ENCODE measurements at places on chromosomes 4 and X.

- no peak for DNase-seq
Measured at GRCh38 chr4:36099509-36099908, 144.8 kb downstream of the ARAP2 start.

- no peak for DNase-seq
Measured at GRCh38 chr4:152999346-153000075, 63.4 kb downstream of the FHDC1 start.

DNA sequence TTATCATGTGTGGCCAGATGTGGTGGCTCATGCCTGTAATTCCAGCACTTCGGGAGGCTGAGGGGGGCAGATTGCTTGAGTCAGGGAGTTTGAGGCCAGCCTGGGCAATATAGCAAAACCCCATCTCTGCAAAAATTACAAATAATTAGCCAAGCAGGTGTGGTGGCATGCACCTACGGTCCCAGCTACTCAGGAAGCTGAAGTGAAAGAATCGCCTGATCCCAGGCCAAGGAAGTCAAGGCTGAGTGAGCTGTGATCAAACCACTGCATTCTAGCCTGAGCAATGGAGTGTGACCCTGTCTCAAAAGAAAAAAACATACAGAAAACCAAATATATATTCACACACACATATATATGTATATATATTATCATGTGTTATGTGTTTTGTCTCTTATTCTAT is 15.0 kb downstream of the APELA start:
- no peak for DNase-seq

DNA sequence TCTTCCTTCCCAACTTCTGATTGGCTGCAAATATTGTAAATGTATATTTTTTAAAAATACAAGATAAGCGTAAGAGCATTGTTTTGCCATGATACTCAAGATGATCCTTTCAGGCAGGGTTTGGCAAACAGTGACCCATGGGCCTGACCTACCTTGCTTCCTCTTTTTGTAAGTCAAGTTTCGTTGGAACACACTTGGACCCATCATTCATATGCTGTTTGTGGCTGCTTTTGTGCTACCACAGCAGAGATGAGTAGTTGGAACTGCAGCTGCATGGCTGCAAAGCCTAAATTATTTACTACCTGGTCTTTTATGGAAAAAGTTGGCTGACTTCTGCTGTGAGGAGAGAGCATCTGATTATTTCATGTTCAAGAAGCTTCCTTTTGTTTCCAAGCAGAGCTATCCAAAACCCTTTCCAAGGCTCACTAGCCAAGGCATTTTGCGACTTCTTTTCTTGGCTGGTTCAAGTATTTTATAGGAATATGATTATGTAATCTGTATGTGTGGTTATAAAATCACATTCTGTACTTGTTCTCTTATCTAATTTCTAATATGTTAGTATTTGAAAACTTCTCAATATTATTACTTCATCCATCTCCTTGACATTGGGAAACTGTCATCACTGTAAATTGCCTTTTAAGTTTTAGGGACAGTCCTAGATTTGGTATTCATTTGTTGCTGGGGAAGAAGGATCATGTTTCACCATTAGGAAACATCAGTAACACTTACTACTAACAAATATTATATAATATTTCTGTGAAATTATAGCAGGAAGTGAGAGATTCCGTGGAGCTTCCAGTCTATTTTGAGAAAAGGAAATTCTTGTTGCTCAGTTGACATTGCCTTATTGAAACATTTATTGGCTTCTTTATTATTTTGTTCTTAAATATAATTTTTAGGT is 109.2 kb downstream of the ARHGAP10 start:
- no peak for DNase-seq

DNA sequence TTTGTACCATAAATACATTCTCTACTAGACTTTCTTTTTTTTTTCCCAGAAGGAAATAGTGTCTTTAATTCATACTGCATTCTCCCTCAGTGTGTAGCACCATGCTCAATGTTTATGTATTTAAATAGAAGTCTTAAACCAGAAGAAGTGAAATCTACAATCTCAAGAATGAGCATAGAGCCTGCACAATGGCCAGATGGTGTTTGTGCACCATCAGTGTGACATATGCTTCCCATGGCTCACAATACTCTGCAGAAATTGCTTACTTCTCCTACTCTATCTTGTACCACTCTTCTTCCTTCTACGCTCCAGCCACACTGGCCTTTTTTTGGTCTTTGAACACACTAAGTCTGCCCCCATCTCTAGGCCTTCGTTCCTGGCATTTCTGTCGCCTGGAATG is 2.6 kb upstream of the DOCK11 start:
- DNase-seq, result no peak

DNA sequence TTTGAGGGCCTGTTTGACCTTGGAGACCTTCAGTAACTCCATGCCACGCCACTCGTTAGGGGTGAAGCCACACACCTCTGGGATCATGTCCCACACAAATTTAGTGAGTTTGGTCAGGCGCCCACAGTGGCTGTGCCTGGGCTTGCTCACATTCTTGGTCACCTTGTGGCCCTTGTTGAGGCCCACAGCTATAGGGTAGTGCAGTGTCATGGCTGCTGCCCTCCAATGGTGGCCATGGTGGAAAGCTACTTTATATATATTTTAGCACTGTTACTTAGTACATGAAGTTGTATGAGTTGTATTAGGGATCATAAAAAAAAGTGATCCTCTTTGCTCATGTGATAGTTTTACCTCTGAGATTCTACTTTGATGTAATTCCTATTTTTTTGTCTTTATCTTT is 985 bp upstream of the CXCL11 start:
- no peak for DNase-seq

DNA sequence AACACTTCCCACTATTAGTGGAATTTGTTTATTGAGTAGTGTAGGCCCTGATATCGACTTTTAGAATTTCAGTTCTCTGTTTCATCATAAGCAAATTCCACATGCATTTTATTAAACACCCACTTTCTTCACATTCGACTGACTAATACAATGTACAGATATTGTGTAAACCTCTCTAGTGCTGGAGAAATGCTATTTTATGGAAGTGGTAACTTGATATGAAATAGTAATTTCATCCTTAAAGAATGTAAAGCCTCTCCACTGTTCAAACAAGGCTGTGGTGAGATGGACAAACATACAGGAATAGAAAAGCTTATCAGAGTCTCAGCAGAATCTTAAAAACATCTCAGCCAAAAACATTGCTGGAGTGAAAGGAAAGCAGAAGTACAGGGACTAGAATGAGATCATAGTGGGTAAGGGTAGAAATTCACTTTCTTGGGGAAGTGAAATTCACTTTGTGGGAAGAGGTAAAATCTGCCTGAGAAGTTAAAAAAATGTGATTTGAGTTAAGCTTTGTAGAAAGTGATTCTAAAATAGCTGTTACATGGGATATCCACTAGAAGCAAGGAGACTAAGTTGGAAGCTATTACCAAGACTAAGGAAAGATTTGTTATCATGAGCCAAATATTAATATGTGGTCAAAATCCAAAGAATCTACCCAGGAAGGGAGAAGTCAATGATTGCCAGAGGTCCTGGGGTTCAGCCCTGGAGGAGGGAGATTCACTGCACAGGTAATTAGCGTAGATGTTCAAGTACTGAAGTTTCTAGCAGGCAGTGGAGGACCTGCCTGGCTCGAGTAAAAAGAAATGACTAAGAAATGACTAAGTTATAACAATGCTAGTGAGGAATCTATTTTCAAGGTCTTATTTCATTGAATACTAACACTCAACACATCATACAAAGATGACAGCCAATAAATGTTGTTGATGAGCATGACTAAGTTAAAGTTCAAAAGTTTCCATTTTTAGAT is 398.3 kb upstream of the FAM47C start:
- no peak for DNase-seq

DNA sequence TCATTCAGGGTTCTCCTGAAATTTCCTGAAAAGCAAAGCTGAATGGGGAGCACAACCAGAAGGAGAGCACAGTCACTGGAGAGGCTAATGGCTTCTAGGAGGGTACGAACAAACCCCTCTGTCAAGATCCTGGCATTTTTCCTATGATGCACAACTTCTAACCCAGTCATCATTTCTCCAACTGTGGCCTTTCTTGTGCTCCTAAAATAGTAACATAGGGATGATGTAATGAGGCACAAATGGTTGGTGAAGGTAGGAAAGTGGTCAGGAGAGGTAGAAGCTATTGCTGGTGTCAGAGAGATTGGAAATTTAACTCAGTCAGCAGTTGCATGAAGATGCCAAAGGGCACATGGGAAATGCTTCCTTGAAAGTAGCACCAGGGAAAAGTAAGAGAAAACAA is 52.7 kb downstream of the SLC10A7 start:
- DNase-seq, result no peak

DNA sequence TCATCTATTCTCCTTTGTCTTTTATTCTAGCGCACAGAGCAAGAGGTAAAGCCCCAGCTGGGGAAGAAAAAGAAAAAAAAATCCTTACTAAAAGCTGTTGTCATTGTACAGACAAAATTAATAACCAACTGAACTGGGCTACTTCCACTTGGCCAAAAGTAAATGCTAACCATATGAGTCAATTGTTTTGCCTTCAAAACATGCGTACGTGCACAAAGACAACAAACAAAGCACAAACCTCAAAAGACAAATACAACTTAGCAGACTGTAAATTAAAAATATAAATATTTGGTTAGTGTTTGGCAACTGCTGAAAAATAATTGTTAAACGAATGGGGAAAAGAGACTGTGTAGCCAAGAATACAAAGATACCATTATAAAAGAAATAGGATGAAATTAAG is 5.9 kb downstream of the EDA2R start:
- no peak for DNase-seq

GRCh38 chr4:10075953-10076391 is 40.6 kb downstream of the WDR1 start:
- DNase-seq, result peak; percentile 53
